ENCODE measurements at places on chromosomes 16 and 17. TPM values are rescaled to one million over a fixed set of nuclear protein-coding genes. Genes with fewer than 3 reads are reported as not detected.

CDR2L gene
- polyA plus RNA-seq: 8.0 TPM

HLF gene
- polyA plus RNA-seq: 4.8 TPM

IL21R gene
- 0.30 TPM for polyA plus RNA-seq

GRCh38 chr16:82667437-82667836 lies 40.7 kb downstream of the CDH13 start:
- no peak for DNase-seq

GRCh38 chr17:6526362-6527152 lies 29.8 kb downstream of the PITPNM3 start:
- DNase-seq: peak; percentile 24
